ENCODE measurements at places on chromosomes 2 and 18.
A peak's percentile ranks its signal among the peaks of the same experiment; 100 is the strongest.

DNA sequence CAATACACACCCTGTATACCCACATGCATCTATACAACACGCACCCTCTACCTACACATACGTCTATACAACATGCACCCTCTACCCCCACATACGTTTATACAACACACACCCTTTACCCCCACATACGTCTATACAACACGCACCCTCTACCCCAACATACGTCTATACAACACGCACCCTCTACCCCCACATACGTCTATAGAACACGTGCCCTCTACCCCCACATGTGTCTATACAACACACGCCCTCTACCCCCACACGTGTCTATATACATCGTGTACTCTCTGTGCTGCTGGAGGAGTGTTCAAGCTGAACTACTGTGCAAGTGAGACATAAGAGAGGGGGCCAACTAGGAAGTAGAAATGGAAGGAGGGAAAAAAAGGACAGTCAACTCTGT is 621.7 kb upstream of the HS6ST1 start:
- no peak for DNase-seq

- DNase-seq: no peak
Measured at GRCh38 chr2:238566001-238566645, 139.4 kb downstream of the ASB1 start.

GRCh38 chr2:86068136-86068588 is 37.5 kb downstream of the POLR1A start:
- DNase-seq: peak; percentile 51

GRCh38 chr2:26064846-26065245 is 31.0 kb downstream of the RAB10 start:
- no peak for DNase-seq

DNA sequence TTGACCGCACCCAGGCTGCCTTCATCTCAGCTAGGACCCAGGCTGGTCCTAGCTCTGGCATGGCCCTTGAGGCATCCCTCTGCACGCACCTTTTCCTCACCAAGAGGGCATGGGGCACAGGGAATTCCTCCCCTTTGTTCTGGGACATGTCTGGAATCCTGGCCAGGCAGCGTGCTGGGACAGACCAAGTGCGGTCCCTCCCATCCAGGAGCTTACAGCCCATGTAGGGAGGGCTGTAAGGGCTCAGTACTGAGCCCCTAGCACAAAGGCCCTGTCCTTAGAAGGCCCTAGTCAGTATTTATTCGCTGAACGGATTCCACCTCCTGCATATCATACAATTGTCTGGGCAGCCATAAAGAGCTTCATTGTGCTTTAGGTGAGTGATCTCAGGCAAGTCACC is 3.0 kb downstream of the TMEM37 start:
- no peak for DNase-seq

DNA sequence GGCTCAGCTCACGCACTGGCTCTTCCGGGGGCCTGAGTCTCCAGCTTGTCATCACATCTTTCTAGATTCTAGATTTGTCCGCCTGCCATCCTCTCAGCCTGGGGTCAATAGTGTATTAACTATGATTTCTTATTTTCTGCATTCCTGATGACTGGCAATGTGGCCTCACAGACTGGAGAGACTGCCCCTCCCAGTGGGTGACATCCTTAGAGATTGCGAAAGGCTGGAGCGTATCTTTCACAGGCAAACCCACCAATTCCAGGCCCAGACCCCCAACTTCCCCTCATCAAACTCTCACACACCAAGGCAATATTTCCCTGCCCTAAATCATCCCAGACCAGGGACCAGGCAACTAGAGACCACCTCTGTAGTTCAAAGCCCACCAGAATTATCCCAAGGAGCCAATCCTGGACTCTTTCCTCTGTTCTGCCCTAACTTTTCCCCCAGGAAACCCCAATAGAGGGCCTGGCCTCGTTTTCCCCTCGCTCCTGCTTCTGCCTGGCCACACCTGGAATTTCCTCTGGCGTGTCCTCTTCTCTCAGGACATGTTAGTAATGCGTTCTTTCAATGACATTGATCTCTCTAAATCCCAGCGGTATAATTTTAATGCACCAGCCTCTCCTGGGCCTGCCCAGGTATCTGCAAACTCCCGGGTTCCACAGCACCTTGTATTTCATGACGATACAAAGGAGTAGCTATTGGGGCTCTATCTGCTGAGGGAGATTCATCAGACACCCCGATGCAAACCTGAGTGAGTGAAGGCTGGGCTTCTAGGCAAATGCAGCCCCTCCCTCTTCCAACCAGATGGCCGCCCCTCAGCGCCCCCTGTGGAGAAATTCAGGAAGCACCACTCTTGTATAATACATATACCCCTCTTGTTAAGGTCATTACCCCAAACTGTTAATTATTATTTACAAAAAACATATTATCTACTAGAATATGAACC is 2.4 kb upstream of the KCNF1 start:
- DNase-seq: no peak

- DNase-seq: peak; percentile 10
Measured at GRCh38 chr18:27838225-27838624, 338.7 kb downstream of the CDH2 start.

- no peak for DNase-seq
Measured at GRCh38 chr2:127124426-127124825, 17.5 kb upstream of the BIN1 start.

DNA sequence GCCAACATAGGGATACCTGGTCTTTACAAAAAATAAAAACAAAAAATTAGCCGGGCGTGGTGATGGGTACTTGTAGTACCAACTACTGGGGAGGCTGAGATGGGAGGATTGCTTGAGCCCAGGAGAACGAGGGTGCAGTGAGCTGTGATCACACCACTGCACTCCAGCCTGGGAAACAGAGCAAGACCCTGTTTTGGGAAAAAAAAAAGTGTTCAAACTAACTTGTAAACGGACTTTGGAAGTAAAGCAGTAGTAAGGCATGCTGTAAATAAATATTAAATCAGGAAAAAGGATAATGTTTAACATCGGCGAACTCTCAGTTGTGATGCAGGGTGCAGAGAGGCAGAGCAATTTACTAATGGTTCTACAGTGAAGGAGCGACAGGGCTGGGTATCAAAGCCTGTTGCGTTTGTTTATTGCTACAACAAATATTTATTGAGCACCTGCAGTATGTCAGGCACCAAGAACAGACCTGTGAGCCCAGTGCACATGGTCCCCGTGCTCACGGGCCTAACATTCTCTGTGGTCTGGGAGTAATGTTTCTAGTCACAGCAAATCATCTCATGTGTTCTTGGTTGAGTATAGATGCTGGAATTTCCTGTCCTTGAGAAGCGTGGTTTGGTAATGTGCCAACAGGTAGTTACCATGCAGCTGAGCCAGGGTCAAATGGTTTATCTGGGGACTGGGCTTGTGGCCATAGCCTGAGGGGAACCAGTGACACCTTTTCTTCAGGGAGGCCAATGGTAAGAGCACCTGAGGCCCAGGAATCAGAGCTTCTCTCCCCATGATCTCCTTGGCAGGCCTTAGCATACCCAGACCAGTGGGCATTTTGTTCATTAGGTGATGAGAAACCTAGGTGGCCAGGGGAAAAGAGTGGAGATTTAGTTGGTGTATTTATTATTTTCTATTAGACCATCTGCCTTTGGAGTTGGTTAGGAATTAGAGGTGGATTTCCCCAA is 27.9 kb upstream of the GREB1 start:
- DNase-seq: no peak

DNA sequence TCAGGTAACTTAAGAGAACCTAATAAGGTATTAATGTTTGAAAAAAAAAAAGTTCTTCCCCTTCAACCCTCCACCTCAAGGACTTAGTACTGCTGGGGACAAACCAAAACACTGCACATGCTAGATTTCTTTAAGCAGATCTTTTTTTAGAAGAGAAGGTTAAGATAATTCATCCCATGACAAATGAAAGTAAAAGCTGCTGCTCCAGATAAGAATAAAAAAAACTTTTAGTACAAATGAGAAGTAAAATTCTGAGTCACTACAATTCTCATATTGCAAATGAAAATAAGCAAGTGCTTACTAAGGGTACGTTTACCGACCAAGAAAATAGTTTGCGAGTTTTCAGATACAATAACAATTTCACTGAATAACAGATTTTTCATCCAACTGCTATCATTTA is 8.9 kb downstream of the STAM2 start:
- peak; percentile 55 for DNase-seq

DNA sequence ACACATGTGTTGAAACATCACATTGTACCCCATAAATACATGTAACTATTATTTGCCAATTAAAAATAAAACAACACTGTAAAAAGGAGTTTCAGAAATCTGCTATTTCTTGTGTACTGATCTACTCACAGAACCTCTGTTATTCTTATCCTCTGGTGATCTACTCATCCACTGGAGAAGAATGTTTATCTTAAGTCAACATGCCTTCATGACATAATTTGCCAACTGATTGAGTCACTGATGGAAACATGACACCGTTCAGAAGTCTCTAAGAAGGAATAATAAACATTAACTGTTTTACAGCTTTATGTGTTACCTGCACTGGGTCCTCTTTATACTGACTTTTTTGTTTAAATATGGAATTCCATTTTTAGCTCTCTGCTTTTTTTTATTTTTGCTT is 555.2 kb downstream of the DCDC2C start:
- no peak for DNase-seq

- peak; percentile 11 for DNase-seq
Measured at GRCh38 chr2:75100801-75101151, 98.5 kb downstream of the TACR1 start.

DNA sequence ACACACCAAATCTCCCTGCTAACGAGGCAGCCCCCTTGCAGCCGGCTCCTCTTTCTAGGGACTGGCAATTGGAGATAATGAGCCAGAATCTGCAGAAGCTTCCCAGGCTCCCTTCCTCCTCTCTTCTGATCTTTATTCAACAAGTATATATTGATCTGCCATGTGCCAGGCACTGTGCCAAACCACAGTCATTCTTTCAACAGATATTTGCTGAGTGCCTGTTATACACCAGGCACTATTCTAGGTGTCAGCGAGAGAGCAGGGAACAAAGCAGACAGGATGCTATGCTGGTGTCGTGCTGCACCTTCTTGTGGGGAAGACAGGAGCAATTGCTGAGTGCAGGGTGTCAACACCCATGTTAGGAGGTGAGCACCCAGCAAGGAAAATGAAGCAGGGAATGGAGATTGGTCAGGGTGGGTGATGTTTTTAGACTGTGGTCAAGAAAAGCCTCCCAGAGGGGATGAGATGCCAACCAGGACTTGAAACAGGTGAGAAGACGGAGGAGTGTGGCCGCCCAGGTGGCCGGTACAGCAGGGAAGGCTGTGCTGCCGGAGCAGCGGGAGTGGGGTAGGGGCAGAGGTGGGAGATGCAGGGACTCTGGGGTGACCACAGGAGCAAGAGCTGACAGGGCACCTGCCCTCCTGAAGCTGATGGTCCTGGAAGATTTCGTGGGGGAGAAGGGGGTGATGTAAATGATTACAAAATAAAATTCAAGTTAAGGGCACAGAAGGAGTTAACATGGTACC is 307.6 kb upstream of the RAB12 start:
- DNase-seq: peak; percentile 42

DNA sequence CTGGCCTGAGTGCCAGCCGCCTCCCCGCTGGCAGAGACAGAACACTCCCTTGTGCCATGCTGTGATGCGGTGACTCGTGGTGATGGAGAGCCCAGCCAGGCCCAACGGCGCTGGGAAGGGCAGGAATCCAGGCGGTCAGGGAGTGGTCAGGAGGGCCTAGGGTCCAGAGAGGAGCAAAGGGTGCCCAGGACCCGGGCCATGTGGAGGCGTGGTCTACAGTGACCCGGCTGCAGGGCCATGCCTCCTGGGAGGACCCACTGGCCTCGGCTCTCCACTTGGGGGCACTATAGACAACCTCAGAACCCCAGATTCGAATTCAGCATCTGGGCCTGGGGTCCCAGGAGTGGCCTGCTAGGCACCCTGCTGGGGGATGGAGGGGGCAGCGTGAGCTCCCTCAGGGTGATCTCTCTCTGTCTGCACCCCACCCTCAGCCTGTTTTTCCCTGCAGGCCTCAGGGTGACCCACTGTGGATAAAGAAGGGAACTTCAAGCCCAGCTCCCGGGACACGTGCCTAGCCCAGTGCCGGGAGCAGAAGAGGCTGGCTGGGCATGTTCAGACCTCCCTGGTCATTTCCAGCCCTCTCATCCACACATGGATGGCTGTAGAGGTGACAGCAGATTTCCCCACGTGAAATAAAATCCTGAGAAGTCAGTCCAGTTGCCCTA is 13.0 kb downstream of the AMER3 start:
- DNase-seq: no peak

DNA sequence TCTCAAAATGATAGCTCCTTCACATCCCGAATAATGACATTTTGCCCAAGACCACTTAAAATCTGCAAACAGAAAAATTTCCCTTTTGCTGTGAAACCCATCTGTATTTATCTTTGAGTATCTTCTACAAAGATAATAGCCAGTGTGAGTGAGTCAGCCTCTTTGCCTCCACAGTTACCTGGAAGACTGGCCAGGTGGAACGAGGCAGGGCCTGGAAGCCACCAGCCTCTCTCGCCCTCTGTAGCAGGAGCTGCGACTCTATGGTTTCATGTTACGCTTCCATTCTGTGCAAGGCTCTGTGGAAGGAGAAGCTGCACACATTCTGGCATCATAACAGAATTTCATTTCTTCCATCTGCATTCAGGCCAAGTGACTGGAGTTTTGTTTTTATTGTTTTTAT is 9.5 kb downstream of the ELP2 start:
- DNase-seq: no peak

DNA sequence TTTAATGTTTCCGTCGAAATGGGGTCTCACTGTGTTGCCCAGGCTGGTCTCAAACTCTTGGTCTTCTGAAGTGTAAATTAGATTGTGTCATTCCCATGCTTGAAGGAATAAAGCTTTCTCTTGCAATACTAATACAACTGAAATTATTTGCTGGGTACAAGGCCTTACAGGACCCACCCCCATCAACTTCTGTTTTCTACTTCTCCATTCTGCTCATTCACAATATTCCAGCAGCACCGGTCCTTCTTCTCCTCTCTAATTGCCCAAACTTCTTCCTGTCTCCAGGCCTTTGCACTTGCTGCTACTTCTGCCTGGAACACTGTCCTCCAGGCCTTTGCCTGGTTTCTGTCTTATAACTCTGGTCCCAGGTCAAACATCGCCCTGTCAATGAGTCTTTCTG is 73.8 kb downstream of the APOB start:
- no peak for DNase-seq

GRCh38 chr2:149049142-149049541 is 10.6 kb downstream of the LYPD6B start:
- peak; percentile 18 for DNase-seq

GRCh38 chr18:1652018-1652417 is 747.3 kb downstream of the ADCYAP1 start:
- no peak for DNase-seq

- DNase-seq: peak; percentile 45
Measured at GRCh38 chr2:176128172-176128981, 1.1 kb upstream of the HOXD8 start.

- peak; percentile 4 for DNase-seq
Measured at GRCh38 chr2:170679607-170680079, 35.5 kb upstream of the SP5 start.
